ENCODE measurements at places on chromosomes 3 and 15.

DNA sequence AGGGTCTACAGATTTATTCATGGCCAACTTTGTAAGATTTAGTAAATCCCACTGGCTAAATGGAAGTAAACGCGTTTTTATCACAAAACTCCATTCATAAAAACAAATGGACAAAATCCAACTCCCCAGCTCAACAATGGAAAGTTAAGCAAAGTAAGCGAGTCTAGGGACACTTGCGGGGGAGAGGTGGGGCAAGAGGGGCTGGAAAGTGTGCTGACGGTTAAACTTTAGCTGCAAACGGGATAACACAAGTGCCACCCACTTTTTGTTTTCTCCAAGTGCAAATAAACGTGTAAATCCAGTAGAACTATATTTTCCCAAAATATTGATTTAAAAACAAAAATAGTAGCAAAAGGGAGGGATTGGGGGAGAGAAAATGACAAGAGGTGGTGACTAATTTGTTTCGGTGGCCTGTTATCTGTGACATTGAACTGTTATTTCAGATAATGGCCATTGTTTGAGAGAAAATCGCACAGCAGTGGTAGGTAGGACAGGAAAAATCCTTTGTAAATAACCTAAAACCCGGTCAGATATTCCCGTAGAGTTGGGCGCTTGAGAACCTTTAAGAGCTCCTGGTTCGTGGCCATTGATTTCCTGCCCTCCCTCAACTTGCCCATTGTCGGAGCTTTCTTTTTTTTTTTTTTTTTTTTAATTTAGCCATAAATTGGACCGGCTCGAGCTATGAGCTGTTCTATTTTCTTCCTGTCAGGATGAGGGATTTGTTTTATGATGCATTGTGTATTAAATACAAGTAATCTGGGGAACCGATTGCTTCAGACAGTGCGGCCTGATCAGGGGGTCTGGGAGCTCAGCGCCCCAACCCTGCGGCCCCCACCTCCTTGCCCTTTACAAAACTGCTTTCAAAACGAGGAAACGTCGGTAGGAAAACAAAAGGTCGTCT, 514.8 kb downstream of the MECOM start:
- no peak for DNase-seq

GRCh38 chr3:55549177-55549576, 62.1 kb upstream of the WNT5A start:
- peak; percentile 49 for DNase-seq

GRCh38 chr3:10121064-10121463, 5.6 kb downstream of the BRK1 start:
- DNase-seq = no peak

GRCh38 chr15:99955181-99955525, 221.9 kb upstream of the LYSMD4 start:
- DNase-seq = no peak
